ENCODE measurements at places on chromosomes 2 and 18.

- DNase-seq = no peak
Observed at GRCh38 chr2:47236503-47237215, 81.6 kb upstream of the STPG4 start.

DNA sequence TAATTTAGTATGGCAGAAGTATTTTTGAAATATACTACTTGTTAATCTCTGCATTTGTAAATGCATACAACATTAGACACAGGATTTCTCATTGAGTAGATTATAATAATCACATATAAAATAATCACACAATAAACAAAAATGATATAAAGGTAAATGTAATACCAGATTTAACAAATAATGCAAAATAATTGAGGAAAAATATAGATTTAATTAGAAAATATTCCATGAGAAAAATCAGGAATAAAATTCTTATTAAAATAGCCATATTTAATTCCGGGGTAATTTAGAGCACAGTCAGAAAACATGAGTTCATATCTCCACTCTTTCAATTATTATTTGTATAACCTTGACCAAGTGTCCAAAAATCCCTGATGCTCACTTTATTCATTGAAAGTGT lies 385.9 kb upstream of the SYT4 start:
- DNase-seq = no peak

GRCh38 chr18:32772581-32773381 lies at the start of gene KLHL14:
Gene KLHL14, minus strand, starts transcription at chr18:32773023. Its CDS starts 2,432 bp downstream, at chr18:32770591.
- no peak for DNase-seq

DNA sequence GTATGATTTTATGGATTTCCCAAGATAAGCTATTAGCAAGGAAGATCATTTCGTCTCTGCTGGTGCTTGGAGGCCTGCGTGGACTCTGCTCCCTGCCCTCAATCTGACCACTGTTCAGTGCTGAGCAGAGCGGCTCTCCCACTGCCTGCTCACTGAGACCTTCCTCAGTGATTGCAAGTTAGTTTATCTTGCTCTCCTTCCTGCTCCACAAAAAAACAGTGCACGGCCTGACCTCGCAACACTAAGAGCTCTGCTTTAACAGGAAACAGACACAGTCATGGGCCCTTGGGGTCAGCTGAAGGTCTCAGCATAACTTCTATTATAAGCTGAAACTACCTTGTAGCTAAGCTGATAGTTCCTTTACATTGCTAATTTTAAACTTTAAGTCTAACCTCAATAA lies 53.1 kb downstream of the PRELID3A start:
- no peak for DNase-seq

- no peak for DNase-seq
Observed at GRCh38 chr2:38427936-38428335, 50.9 kb upstream of the ATL2 start.

- DNase-seq = no peak
Observed at GRCh38 chr2:100522430-100522829, 40.4 kb upstream of the PDCL3 start.

DNA sequence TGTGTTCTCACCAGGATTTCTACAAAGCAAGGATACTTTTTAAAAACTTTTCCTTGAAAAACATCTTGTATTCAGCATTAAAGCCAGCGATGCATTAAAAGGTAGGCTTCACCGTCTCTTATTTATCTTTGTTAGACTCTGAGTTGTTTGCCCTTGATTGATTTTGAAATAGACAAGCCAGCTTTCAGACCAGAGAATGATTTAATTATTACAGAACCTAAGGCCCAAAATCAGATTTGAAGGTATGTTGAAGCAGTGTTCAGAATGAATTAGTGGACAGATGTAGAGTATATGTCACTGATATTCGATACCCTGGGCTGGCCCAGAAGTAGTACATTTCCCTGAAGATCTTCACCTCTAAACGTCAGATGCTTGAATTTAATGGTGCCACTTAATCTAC lies 136.4 kb downstream of the THSD7B start:
- DNase-seq = no peak

DNA sequence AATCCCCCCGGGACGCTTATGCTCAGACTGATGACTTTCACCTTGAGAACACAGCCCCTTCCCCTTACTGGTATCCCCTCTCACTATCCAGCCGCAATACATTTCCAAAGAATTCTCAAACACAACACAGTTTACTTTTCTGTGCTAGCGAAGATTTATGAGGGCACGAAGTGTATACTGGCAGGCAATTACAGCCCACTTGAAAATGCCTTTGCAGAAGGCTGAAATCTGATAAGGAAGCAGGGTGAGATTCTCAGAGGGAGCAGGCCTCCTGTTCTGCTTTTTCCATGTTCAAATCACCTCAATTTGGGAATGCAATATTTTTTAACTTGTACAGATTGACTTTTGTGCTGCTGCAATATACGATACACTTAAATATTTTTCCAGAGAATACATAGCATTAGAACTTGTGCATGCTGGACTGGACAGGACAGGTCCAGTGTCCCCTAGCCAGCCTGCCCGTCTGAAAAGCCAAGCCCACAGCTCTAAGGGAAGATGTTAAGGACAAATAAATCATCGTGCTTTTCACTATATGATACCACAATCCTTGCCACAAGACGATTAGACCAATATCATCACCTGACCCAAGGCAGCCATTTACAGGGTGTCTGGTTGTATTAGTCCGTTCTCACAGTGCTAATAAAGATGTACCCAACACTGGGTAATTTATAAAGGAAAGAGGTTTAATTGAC lies 262.1 kb downstream of the EPHA4 start:
- DNase-seq = no peak

DNA sequence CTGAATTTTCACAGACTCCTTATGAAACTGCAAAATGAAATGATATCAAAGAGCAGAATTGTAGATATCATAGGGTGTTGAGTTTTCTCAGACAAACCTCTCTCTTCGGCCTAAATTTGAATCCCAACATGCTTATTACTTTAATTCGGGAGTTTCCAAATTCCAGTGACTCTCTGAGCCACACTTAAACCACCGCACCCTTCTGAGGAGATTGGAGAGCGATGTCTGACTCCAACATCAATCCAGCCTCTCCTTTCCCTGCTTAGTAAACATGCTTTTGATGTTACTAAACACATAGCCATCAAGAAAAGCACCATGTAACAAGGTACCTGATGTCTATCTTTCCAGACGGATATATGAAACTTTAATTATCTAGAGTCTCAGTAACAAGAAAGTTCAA lies 103.1 kb upstream of the ARHGAP28 start:
- DNase-seq = no peak

- DNase-seq = no peak
Observed at GRCh38 chr2:19841918-19842693, 59.7 kb downstream of the TTC32 start.
